ENCODE measurements at places on chromosomes 6 and 20.

DNA sequence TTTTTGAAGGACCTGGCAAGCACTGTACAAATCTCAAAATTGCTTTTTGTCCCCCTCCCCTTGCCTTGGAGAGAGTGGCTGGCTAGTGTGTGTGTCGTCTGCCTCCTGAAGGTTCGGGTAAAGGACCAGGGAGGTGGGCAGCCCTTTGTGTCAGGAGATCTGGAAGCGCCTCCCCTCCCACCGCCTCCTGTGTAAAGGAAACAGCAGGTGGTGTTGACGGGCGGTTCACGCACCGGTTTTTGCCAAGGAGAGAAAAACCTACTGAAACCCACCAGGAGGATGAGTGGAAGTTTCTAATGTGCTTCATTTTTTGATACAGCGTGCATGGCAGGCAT, 1.2 kb downstream of the ENTPD6 start:
- no peak for DNase-seq

DNA sequence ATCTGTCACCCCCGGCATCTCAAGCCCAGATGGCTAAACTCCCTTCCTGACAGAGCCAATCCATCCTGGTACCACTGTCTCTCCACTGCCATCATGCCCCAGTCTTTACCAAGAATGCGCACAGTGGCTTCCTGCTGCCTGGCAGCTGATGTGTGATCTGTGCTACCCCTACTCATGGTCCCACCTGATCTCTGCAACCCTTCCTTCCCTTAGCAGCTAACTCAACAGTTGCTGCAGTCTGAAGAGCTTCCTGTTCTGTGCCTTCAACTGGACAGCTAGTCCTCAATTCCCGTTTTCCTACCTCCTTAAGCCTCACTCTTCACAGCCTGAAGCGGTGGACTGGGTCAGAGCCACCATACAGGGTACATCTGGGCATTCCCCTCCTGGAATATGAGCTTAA, 7.6 kb upstream of the FAM83C start:
- DNase-seq, result no peak

DNA sequence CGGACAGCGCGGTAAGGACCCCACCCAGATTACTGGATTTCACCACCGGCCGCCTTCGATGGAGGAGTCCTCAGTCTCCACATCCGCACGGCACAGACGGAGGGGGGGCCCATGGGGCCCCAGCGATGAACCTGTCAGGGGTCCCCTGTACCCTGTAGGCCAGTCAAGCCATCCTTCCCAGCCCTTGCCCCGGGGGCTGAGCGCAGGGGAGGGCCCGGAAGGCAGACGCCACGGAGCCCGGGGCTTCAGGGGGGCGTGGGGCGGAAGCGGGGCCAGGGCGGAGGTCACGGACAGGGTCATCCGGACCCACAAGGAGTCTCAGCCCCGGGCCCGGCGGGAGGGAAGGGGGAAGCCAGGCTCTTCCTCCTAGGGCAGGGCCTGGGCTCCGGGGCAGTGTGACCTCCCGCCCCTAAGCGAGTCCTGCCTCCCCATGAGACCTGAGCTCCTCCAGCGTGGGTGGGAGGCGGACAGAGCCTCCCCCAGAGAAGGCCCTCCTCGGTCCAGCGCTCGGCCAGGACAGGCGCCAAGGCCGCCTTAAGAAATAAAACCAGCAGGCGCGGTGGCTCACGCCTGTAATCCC, 22.8 kb downstream of the ZBTB46 start:
- DNase-seq, result no peak

DNA sequence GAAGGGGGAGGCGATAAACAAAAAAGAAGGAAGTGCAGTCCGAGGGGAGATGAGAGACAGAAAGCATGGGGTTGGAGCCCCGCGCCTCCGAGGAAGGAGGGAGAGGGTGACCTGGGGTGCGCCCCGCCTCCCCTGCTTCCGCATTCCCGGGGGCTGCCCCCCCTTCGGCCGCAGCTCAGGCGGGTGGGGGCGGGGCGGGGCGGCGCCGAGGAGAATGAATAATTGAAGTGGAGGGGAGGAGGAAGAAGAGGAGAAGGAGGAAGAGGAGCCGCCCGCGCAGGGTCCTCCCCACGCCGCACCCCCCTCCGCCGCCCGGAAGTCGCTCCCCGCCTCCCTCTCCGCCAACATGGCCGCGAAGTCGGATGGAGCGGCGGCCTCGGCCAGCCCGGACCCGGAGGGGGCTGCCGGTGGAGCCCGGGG, at the start of gene XKR7:
Gene XKR7 (plus strand): TSS at position 322 of the 420 bp plus-strand sequence. CDS start 25 bp downstream, at position 347.
- no peak for DNase-seq

- DNase-seq, result no peak
Observed at GRCh38 chr6:74409447-74409846, 713.4 kb downstream of the CD109 start.

DNA sequence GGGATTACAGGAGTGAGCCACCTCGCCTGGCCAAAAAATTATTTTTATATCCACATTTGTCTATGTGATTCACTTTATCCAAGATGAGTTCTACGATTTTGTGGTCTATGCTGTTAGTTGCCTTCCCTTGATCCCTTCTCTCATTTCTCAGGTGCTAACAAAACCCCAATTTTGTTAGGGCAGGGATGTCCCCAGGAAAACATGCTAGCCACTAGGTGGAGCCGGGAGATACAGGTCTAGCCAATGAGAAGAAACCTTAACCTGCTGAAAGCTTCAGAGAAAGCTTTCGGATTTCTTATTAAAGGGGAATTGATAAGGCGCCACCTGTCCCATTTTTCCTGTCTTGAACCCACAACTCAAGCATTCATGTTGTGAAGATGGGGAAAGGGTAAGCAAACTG, 167.4 kb upstream of the OLIG3 start:
- DNase-seq, result peak; percentile 54

GRCh38 chr6:11598687-11599086, 61.1 kb downstream of the TMEM170B start:
- no peak for DNase-seq

- DNase-seq, result no peak
Observed at GRCh38 chr6:117555262-117555849, 47.0 kb downstream of the GOPC start.

Measured in stimulated activated CD4-positive, alpha-beta T cell treated with anti-CD3 and anti-CD28 coated beads, Interleukin-12 subunit alpha, Interleukin-12 subunit beta, amount 100 ng/mL, for 24 hours (primary cell).